Retinal pigment epithelial cell (primary cell): ENCODE measurements at places on chromosomes 4 and X.
A peak's percentile ranks its signal among the peaks of the same experiment; 100 is the strongest.

DNA sequence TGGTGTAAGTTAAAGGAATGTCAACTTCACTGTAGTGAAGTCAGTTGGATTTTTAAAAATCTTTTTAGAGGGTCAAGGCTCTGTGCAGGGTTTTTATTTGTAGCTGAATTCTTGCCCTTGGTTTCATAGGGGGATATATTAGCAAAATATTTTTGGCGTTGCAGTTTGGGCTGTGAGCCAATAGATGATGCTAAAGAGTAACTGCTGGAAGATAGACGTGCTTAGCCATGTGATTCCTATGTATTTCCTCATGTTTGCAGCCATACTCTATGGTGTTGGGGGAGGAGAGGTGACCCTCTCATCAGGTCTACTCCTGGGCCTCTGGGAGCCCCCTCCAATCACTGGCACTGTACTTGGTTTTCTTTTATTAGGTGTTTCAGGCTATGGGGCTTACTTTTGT lies 246.7 kb upstream of the ARHGAP24 start:
- DNase-seq, result no peak

DNA sequence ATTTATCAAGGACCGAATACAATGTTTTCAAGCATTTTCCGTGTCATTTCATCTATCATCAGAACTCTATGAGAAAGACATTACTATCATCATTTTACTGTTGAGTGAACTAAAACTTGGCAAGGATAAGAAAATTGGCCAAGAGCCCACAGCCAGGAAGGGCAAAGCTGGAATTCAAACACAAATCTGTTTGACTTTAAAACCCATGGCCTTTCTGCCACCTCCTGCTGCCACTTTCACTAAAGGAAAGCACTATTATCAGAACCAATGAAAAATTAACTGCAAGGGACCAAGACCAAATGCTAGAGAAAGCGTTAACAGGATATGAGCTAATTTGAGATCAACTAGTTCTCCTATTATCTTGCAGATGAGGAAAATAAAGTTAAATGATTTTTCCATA lies 2759.2 kb downstream of the ARAP2 start:
- peak; percentile 17 for DNase-seq

GRCh38 chr4:151304755-151305154 lies 20.6 kb downstream of the SH3D19 start:
- no peak for DNase-seq

- DNase-seq, result no peak
Observed at GRCh38 chr4:145882604-145883003, 56.0 kb downstream of the ZNF827 start.

- DNase-seq, result no peak
Observed at GRCh38 chr4:114027596-114027995, 48.1 kb upstream of the ARSJ start.

- no peak for DNase-seq
Observed at GRCh38 chr4:87865288-87865687, 32.5 kb downstream of the MEPE start.

DNA sequence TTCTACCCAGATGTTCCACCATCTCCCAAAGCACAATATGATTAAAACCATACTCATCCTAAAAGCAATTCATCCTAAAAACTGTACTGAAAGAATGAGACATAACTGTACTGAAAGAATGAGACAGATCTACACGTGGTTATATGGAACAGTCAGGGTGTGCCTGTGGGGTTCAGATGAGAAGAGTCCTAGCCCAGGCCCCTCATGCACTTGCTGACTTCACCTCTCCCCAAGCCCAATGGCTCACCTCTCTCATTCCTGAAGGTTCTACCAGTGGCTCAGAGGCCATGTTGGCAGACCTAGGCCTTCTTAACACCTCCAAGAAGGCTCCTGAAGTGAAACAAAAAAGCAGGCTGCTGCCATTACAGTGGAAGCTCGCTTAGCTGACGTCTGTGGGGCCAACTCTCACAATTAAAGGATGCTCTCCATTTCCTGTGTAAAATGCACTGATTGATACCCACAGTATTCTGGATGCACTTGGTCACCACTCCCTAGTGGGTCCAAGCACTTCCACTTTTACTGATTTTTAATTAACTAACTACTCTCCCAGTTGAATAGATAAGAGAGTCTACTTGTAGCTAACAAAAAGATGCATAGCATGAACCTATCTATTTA lies 3.8 kb downstream of the PLAC1 start:
- no peak for DNase-seq

DNA sequence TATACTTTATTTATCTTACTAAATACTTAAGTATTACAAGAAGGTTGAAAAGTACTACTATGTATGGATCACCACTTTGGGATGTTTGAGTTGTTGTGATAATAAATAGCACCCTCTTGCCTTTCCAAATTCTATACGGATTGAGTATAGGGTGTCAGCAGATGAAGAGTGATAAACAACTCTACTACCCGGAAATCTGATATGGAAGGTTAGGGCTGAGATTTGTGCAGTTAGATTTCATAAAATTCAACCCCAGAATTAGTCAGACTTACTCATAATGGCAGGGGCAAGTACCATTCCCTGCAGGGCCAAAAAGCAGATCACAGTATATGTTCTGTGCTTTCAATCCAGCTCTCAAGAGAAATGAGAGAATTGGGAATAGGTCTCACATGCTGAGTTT lies 1008.9 kb upstream of the PCDH7 start:
- no peak for DNase-seq

- no peak for DNase-seq
Observed at GRCh38 chr4:104451573-104451972, 43.1 kb downstream of the CXXC4 start.

- DNase-seq, result no peak
Observed at GRCh38 chr4:4572821-4573220, 31.0 kb upstream of the STX18 start.
